RPMI7951 (cell line): ENCODE measurements at places on chromosomes 7 and 10.

DNA sequence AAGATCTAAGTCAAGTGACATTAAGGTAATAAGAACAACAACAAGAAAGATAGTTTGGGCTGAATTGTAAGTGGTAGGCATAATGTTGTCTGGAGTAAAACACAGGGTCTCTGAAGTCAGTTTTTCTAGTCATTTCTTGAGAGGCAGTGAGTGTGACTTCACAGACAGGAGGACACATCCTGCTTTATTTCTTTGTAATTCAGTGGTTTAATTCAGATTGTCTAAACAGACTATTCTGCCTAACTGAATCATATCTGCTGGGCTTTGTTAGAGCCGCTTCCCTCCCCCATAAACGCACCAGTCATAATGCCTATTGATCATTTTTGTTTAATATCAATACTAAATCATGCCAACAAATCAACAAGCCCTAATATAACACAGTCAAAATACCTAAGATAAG, 46.8 kb downstream of the AGK start:
- DNase-seq: no peak

DNA sequence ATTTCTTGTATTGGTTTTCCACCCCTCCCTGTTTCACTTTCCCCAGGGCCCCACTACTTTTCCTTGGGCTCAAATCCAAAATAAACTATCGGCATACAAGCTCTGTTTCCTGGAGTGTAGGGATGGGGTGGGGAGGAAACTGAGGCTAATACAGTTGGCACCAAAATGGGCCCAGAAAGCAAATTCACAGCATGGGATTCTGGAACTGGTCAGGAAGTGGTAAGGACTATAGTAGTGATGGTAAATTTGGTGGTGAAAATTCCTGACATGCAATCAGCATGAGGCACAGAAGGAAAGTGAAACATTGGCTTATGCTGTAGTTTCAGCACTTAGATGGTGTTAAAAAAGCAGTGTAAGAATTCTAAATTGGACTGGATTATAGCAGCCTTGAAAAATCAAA, 8.7 kb upstream of the SAMD9L start:
- DNase-seq: peak; percentile 87

- DNase-seq: peak; percentile 46
Observed at GRCh38 chr7:22859641-22860290, 37.1 kb upstream of the TOMM7 start.

- DNase-seq: peak; percentile 99
Observed at GRCh38 chr7:1512781-1513656, 8.8 kb upstream of the INTS1 start.

GRCh38 chr7:20287317-20287716, 43.4 kb upstream of the ITGB8 start:
- DNase-seq: no peak

DNA sequence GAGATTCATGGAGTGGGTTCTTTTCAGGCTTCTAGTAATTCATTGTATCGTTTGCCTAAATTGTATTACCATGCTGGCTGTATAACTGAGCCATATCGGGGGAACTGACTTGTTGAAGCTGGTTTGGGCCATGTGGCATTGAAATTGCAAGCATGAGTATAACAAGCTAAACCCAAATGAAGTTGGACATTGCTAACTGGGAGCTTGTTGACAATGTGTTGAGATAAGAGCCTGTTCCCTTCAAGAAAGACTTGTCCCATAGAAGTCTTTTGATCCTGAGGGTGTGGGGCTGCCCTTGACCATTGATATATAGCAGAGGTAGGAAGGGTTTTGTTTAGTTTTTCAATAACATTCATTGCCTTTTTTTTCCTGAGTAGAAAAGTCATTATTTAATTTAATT, 156.0 kb downstream of the VTI1A start:
- DNase-seq: no peak

DNA sequence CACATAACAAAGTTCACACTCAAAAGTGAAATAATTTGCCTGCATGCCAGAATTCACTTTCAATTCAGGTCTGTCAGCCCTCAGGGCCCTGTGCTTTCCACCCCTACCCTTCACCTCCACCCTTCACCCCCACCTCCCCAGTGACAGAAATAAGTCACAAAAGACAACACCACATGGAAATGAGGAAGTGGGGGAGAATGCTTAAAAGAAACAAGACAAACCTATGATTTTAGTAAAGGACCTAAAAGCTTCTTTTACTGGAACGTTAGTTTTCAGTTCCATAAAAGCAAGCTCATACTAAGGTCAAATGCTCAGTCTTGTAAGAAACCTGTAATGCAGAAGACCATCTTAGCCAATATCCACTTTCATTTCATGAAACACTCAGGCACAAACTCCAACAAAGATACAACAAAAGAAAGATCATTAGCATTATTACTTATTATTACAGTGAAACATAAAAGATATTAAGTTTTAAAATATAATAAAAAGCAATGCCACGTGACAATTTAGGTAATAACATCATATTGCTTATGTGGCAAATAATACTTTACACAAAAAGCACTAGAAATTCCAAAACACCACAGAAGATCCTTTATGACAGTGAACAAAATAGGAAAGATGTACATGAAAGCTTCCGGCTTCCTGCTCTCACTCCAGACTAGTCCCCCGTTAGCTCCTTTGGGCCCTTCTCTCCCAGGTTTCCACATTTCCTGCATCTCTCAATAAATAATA, 112.1 kb downstream of the LMBR1 start:
- DNase-seq: no peak

- peak; percentile 31 for DNase-seq
Observed at GRCh38 chr7:101542527-101543241, 86.4 kb downstream of the MYL10 start.

DNA sequence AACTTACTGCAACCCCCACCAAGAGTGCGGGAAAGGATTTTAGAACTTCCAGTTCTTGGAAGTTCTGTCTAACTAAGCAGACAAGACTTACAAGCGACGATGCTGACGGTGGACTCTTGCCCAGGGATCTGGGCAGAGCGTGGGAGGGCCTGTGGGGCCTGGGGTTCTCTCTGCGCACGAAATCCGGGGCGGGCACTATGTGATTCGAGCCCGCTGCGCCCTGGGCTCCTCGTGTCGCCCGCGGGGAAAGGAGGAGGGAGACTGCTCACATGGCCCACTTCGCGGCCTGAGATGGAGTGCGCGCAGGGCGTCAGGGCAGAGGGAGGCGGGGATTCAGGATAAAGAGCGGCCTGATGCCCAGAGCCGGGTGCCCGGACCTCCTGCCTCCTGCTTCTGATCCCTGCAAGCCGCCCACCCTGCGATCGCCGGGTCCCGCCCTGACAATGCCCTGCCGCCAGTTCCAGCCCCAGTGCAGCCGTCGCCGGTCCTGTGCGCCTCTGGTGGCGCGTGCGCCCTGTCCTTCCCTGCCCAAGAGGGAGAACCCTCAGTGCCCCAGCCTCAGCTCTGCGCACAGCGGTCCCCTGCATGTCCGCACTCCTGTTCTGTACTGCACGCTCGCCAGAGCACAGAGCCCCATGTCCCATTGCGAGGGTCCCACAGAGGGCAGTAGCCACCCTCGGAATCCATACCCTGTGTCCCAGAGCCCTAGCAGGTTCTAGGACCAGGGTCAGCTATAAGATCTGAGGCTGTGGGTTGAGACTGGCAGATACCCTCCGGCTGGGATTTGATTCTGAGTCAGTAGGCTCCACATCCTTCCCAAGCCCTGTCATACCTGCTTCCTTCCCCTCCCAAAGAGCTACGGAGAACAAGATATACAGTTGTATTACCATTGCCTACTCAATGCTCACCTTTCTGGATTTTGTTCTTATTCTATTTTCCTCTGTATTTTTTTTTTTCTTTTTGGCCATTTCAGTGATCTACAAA, 99.4 kb upstream of the TMEM106B start:
- no peak for DNase-seq

DNA sequence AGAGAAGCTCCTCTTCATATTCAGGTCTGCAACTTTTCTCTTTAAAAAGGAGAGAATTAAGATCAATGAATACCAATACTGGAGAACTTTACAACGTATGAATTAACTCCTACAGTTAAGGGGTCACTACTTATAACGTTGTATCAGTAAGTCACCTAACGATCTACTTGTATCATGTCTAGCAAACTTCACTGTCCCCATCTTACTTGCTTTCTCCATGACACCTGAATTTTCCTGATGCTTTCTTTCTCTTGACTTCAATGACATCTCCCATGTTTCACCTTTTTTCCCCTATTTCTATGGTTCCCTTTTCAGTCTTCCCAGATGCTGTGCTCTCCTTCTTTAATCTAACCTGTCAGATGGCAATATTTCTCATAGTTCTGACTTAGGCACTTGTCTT, 19.6 kb downstream of the NAMPT start:
- DNase-seq: no peak

DNA sequence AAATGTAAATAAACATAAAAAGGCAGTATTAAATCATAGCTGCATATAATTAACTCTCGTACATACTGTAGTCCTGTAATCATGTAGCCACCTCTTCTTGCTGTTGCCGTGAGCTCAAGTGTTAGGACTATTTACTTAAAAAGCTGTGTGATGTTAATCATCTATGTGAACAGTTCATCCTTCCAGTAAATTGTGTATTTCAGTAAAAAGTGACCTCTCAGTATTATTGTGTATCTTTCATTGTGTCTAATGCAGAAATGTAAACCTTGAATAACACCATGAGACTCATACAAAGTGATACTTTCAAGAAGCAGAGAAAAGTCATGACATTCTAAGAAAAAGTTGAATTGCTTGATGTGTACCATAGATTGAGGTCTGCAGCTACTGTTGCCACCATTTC, 38.0 kb downstream of the ADD3 start:
- no peak for DNase-seq

GRCh38 chr10:97759158-97759887, 12.5 kb downstream of the SFRP5 start:
- DNase-seq: peak; percentile 63

- DNase-seq: no peak
Observed at GRCh38 chr7:69620063-69620462, 21.8 kb downstream of the AUTS2 start.

- no peak for DNase-seq
Observed at GRCh38 chr7:67301667-67302066, 305.0 kb downstream of the TYW1 start.

- no peak for DNase-seq
Observed at GRCh38 chr10:44552726-44553125, 167.8 kb upstream of the CXCL12 start.

DNA sequence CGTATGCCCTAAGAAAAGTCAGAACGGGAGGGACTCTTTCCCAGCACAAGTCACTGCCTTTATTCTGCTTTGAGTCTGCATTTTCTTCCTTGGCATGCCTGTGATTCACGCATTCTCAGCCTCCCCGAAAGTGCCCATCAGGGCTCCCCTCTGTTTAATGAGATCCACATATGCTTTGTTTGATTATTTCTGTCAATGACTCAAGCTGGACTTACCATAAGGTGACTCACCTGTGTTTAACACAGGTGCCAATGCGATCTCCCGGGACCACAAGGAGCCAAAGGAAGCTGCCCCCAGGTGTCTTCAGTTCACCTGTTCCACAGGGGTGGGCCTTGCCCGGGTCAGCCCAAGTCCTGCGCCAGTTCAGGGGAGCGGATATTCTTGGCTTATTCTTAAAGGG, 386.0 kb upstream of the SHH start:
- DNase-seq: no peak

DNA sequence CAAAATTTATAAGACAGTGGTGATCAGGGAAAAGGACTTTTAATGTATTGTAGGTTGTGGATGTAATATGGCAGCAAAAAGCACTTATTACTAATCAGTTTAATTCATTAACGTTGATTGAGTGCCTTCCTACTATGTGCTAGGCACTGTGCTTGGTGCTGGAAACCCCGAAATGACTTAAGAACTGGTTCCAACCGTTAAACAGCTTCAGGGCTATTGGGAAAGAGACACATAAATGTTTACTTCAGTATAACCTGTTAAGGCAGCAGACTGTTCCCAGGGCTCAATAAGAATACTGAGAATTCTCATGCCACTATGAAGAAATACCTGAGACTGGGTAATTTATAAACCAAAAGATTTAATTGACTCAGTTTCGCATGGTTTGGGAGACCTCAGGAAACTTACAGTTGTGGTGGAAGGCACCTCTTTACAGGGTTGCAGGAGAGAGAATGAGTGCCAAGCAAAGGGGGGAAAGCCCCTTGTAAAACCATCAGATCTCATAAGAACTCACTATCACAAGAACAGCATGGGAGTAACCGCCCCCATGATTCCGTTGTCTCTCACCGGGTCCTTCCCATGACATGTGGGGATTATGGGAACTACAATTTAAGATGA, 1.1 kb upstream of the SLC25A13 start:
- no peak for DNase-seq

GRCh38 chr7:86920154-86920553, 139.3 kb downstream of the ELAPOR2 start:
- no peak for DNase-seq

DNA sequence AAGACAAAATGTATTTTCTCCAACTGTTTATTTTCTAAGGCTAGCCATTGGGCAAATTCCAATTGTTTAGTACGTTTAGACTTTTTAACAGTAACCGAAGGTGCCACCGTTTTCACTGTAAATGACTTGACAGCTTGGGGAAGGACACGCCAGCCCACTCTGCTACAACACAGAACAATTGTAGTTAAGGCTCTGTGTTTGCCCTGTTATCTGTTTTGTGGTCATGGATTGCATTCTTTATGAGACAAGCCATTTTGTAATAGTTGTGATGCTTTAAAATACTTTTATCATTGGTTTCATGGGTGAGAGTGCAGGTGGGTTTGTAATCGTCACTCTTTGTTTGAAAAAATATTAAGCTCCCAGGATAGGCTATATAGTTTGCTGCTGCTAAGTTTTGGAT, 6.6 kb upstream of the PITRM1 start:
- DNase-seq: no peak

DNA sequence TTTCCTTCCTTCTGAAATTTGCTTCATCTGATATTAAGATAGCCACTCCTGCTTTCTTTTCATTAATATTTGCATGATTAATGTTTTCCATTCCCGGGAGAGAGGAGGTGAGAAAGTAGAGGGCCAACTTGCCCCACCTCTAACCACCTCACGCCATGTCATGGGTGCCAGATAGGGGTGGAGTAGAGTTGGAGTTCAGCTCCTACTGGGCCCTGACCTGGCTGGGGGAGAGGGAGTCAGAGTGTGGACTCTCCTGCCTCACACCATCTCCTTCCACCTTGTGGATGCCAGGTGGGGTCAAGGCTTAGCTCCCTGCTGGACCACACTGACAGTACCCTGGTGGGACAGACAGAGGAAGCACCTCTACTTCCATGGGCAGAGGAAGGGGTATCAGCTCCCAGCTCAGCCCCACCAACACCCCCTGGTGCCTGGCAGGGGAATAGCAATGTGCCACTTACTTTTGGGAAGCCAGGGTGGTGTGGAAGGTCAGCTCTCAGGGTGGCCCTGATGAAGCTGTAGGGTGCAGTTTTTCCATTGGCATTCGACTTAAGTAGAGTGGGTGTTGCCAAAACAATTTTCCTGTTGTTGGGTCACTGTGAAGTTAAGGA, 28.0 kb downstream of the CHST12 start:
- no peak for DNase-seq
